ENCODE measurements at places on chromosomes 3 and 15.

- no peak for DNase-seq
These were observed at the start of gene SNX33 for GRCh38 chr15:75647370-75648155. Gene SNX33 (plus strand): TSS chr15:75647912. CDS start chr15:75649103, 1,191 bp downstream.

DNA sequence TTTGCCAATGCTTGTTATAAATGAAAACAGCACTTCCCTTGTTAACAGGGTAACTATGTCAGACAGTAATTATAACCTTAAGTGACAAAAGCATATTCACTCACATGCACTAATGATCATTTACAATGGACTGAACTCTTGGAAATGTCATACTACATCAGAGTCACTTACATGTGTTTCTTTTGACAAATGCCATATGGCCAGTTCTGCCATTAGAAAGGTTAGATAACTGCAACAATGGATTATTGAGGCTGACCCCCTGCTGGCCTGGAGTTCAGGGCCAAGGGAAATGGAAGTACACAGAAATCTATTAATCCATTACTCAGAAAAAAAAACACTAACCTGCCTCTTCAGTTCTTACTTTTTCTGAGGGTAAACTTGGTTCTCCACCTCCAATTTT lies 313.4 kb downstream of the CNTN3 start:
- DNase-seq = no peak

DNA sequence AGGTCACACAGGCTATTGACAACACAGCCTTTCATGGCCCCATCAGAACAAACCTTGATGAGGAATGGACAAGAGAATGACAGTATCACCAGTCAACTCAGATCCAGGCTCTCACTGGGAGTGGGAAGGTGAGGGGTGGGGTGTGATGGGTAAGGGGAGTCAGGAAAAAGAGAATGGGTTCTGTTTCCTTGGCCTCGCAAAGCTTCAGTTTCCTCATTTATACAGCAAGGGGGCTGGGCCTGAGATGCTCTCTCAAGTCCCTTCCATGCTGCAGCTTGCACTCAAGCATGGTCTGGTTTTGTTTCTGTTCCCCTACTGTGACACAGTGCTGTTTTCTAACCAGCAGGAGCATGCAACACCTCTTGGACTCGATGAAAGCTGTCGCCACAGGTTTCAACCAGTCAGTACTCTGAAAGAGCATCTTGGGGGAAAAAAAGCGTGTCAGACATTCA lies 65.7 kb upstream of the IL12A start:
- DNase-seq = no peak

- no peak for DNase-seq
These were observed 8.8 kb downstream of the EAF1 start for GRCh38 chr3:15436246-15436645.

DNA sequence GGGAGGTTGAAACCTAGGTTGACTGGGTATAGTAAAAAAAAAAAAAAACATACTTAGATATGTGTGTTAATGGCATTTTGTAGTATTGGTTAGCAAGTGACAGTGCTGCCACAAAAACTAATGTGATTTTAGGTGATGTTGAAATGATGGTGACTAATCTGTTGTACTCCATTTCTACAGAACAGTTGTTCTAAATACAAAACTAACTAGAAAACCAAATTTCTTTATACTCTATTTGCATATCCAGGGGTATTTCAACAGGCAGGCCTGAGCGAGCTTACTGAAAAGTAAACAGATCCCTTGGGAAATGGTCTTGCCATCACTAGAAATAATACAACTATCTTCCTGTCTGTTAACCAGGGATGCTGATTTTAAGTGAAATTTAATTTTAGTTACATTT lies 20.5 kb downstream of the TSC22D2 start:
- DNase-seq = no peak

DNA sequence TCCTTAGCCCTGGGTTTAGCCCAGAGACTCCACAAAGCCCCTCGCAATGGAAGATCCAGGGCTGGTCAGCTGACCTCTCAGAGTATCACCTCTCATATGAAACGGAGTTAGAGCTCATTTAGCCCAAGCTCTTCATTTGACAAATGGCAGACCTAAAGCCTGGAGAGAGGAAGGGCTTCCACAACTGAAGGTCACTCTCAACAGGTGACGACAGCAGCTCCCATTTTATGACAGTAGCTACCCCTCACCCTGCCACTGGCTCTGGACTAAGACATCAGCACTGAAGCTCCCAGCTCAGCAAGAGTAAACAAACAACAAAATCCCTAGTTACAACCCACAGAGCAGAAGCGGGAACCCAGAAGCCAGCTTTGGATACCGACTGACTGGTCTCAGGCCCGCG lies 33.7 kb downstream of the TLE3 start:
- no peak for DNase-seq

- DNase-seq = no peak
These were observed 356.4 kb downstream of the LPP start for GRCh38 chr3:188510366-188510765.

- DNase-seq = peak; percentile 1
These were observed 22.4 kb downstream of the CIAO2A start for GRCh38 chr15:64070965-64071851.

DNA sequence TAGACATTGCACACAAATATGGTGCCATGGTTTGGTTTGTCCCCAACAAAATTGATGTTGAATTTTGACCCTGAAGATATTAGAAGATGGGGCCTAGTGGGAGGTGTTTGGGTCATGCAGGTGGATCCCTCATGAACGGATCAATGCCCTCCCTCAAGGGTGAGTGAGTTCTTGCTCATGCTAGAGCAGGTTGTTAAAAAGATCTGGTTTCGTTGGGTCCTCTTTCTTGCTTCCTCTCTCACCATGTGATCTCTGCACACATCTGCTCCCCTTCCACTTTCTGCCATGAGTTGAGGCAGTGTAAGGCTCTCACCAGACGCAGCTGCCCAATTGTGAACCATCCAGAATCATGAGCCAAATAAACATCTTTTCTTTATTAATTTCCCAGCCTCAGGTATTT lies 87.8 kb upstream of the MDFIC2 start:
- no peak for DNase-seq

DNA sequence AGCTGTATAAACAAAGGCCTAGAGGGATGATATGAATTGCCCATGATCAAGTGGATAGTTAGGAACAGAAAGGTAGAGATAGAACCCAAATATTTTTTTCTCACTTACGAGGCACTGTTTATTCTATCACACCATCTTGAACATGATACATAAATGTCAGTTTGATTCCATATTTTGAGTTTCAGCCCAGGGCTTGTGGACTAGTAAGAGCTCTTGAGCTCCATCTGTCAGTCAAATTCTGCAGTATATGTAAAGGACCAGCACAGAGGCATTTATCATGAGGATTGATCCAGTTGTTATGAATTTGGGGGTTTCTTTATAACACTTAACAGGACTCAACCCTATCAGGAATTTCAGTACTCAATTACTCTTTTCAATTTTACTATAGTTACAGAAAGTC lies 4.8 kb downstream of the SLC27A2 start:
- no peak for DNase-seq

DNA sequence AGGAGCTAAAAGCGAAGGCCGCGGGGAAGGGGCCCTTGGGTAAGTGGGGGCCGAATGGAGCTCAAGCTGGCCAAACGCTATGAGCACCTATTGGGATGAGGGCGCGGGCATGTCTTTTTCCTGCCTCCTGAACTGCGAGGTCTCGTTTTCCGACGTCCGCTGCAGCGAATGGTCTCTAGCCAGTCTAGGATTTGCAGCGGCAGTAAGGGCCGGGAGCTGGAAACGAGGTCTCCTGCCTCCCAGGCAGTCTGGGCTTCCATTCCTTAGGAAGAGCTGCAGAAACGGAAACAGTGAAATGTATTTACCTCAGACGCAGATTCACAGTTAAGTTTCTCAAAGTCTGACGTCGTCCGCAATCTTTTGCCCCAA lies 517 bp downstream of the TMA7 start:
- DNase-seq = no peak

GRCh38 chr3:57980416-57980815 lies 27.8 kb upstream of the FLNB start:
- DNase-seq = no peak

DNA sequence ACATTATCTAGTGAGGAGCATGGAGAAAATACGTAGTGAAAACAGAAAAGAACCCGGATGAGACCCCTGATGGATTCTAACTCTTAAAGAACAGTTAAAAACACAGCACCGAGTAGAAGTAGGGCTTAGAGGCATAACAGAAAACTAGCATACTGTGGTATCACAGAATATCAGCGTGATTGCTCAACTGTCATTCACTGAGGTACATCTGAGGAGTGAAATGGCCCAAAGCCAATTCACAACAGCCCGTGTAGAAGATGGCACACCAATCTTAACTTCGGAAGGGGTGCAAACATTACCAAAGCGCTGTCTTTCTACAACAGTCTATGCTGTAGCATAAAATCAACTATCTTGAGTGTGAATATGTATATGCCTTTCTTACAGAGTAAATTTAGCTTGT lies 1.8 kb downstream of the CLASP2 start:
- no peak for DNase-seq

DNA sequence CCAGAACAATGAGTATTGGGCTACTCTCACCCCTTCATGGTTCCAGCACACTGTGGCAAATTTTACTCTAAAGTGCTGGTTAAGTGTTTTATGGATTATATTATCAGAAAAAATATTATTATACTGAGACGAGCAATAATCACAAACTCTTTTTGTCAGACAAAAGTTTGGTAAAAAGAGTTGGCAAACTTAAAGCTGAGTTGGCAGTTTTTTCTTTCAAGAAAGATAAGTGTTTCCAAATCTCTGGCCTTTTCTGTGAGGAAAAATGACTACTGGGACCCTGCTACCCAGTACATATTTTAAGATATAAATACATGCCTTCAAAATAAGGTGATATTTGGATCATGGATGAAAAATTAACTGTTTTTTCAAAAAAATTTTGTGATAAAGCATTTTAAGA lies 471.5 kb upstream of the IL12A start:
- DNase-seq = no peak

- DNase-seq = no peak
These were observed 401.5 kb upstream of the PROK2 start for GRCh38 chr3:72186400-72186855.

DNA sequence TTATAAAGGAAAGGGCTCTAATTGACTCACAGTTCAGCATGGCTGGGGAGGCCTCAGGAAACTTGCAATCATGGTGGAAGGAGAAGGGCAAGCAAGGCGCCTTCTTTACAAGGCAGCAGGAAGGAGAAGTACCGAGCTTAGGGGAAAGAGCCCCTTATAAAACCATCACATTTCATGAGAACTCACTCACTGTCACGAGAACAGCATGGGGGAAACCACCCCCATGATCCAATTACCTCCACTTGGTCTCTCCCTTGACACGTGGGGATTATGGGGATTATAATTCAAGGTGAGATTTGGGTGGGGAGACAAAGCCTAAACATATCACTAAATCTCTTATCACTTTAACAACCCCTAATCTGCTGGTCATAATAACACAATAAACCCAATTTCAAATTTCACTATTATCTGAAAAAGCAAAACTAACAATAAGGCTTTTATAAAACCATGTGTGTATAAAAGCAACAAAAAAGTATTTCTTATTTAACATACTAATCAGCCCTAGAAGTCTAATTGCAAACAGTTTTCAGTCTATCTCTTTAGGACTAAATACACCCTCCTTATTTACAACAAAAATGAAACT lies 43.2 kb downstream of the SCAPER start:
- DNase-seq = no peak

DNA sequence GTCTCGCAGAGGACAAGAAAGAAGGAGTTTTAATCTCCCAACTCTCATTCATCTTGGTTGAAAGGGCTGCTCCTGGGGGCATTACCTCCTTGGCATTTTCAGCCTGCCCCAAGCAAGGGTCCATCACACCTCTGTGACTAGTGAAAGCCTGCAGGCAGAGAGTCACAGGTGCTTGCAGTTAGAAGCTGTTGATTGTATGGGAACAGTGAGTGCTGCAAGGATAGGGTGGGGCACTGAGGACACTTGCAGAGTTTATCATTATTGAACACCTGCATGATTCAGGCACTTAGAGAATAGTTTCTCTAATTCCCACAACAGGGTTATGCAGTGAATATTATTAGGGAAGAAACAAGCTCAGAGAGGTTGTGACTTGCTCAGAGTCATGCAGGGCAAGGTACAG lies 41.7 kb upstream of the IGF2BP2 start:
- DNase-seq = no peak

DNA sequence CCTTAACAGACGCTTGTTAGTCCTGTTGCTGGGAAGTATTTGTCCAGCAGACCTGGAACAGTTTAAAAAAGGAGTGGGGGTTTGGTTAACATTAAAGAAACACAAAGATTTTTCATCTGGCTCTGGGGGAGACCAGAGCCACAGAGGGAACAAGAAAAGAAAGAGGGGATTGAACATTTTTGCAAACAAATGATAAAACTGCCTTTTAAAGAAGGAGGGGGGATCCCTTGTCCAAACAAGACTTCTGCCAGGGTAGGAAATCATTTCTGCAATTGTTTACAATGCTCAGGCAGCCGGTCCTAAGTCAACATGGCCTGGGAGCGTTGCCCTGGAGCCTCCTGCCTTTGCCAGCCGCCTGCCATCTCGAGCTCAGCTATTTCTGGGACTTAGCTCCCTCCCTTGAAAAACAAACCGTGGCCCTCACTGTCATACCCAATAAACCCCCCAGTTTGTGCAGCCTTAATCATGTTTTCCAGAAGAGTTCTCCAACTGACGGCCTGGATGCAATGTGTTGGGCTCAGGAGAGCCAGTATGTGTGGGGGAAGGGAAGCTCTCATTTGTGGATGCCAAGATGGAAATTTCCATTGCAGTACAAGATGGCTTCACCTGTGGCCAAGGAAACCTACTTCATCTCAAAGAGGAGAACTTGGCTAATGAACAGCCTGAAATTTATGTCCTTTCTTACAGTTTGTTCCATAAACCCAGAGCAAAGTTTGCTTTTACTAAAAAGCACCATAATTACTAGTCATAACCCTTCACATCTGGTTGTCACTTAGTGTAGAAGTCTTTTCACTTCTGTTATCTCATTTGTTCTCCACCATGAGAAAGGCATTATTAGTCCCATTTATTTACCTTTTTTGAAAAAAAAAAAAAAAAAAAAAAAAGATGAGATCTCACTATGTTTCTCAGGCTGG lies 75.9 kb upstream of the RNU6-1 start:
- DNase-seq = peak; percentile 97

DNA sequence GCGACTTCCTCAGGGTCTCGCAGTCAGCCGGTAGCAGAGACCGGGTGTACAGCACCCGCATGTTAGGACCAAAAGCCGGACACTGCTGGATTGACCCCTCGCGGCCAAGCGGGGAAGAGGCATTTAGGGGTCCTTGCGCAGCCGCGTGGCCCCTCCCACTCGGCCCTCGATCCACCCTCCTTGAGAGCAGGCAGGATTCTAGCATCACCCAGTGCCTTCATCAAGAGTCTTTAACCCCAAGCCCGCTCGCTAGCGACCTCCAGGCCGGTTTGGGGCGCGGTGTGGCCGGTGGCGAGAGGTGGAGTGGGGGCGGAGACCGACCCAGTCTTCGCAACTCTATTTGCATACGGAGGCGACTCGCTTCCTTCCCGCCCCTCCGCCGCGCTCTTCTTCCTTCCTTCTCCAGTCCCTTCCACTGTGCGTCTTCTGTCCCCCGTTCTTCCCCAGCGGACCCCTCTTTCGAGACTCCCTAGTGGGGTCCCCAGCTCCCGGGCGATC lies at the start of gene ST6GAL1:
Gene ST6GAL1, plus strand, starts transcription at position 384 of the 498 bp plus-strand sequence. CDS start 112,178 bp downstream, outside the sequence.
- DNase-seq = no peak

- no peak for DNase-seq
These were observed 9.6 kb upstream of the AADAC start for GRCh38 chr3:151804267-151804666.

Data from SHP77 treated with DMSO at 0.1 percent for 48 hours (cell line).